Endothelial cell of umbilical vein (primary cell): ENCODE measurements at places on chromosomes 5 and 9. TPM values are rescaled to one million over a fixed set of nuclear protein-coding genes. Genes with fewer than 3 reads are reported as not detected.

- no peak overlapping the region for H3K4me3 ChIP-seq
- peaks cover 1% of the 10 kb centered on the region for H3K27me3 ChIP-seq
- H3K36me3 ChIP-seq = no peaks in the 10 kb centered on the region
- DNase-seq = no peak
Observed at GRCh38 chr5:43432486-43433375, 20.5 kb upstream of the CCL28 start.

- no peaks in the 10 kb centered on the region for H3K27me3 ChIP-seq
- H3K36me3 ChIP-seq = no peaks in the 10 kb centered on the region
- peak overlapping the region; percentile 55 for H3K27ac ChIP-seq
- DNase-seq = peak; percentile 77
- no peak overlapping the region for H3K4me3 ChIP-seq
- peaks cover 14% of the 10 kb centered on the region for H3K4me1 ChIP-seq
Observed at GRCh38 chr5:58294598-58295305, 165.1 kb downstream of the PLK2 start.

HAND1 gene
- polyA plus RNA-seq = not detected in 2 replicates

SHC3 gene
- 1.0 and 1.1 TPM in 2 replicates for polyA plus RNA-seq

GRCh38 chr5:68930139-68930538 lies 163.7 kb upstream of the SLC30A5 start:
- H3K4me1 ChIP-seq = no peaks in the 10 kb centered on the region
- no peaks in the 10 kb centered on the region for H3K36me3 ChIP-seq
- no peak overlapping the region for H3K4me3 ChIP-seq
- no peak for DNase-seq
- H3K27me3 ChIP-seq = no peaks in the 10 kb centered on the region

GRCh38 chr5:96492459-96493047 lies 59.5 kb upstream of the PCSK1 start:
- H3K4me1 ChIP-seq = no peaks in the 10 kb centered on the region
- H3K36me3 ChIP-seq = no peaks in the 10 kb centered on the region
- no peak overlapping the region for H3K27ac ChIP-seq

GRCh38 chr5:33118761-33119415 lies 321.9 kb upstream of the TARS1 start:
- DNase-seq = no peak
- no peaks in the 10 kb centered on the region for H3K27me3 ChIP-seq
- no peaks in the 10 kb centered on the region for H3K36me3 ChIP-seq
- no peaks in the 10 kb centered on the region for H3K4me1 ChIP-seq
- no peak overlapping the region for H3K27ac ChIP-seq
- no peak overlapping the region for H3K4me3 ChIP-seq

NOXA1 gene
- polyA plus RNA-seq = 0.40 and 0.51 TPM in 2 replicates
